NCI-H2081 treated with DMSO at 0.1 percent for 48 hours (cell line): ENCODE measurements at places on chromosomes 3 and 15.

DNA sequence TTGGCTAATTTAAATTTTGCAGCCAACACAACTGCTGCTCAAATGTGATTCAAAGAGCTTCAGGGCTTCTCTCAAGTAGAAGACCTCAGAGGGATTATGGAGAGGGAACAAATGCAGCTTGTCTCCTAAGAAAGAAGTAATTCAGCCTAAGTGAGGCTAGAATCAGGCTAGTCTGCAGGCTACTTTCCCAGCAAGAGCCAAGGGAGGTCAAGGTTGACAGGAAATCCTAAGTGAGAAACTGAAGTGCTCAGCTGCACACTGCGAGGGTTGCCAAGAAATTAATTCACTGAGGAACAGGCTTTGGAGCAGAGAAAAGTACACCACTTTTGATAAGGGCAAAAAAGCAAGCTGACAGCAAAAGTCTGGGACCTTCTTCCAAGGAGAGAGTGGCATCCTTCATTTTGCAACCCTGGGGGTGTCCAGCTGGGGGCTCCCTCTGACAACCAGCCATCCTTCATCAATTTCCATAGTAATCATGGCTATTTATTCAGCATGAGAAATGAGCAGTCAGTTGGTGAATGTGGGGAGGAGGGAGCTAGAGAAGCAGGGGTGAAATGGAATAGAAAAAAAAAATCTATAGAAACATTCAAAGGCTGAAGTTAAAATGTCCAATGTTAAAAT, 646.4 kb upstream of the ADAMTS9 start:
- no peak for DNase-seq

- peak; percentile 57 for DNase-seq
Observed at GRCh38 chr3:148861277-148861869, 3.7 kb upstream of the CPA3 start.

DNA sequence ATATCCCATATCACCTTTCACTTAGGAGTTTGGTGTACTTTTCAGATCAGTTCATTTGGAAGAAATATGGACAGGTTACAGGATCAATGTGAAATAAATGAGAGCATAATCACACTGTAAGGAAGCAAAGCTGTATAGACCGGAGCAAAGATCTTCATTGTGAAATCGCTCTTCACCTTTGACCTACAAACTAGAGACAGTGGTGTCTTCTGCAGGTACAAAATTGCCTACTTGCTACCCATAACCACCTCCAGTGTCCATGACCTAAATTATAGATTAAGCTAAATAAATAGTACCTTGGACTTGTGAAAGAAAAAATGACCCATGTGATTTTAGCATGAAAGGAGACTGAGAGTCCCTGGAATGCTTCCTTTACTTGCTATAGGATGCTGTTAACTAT, 379.5 kb upstream of the SUCLG2 start:
- DNase-seq = no peak

- no peak for DNase-seq
Observed at GRCh38 chr3:31895471-31895870, 85.6 kb downstream of the OSBPL10 start.

DNA sequence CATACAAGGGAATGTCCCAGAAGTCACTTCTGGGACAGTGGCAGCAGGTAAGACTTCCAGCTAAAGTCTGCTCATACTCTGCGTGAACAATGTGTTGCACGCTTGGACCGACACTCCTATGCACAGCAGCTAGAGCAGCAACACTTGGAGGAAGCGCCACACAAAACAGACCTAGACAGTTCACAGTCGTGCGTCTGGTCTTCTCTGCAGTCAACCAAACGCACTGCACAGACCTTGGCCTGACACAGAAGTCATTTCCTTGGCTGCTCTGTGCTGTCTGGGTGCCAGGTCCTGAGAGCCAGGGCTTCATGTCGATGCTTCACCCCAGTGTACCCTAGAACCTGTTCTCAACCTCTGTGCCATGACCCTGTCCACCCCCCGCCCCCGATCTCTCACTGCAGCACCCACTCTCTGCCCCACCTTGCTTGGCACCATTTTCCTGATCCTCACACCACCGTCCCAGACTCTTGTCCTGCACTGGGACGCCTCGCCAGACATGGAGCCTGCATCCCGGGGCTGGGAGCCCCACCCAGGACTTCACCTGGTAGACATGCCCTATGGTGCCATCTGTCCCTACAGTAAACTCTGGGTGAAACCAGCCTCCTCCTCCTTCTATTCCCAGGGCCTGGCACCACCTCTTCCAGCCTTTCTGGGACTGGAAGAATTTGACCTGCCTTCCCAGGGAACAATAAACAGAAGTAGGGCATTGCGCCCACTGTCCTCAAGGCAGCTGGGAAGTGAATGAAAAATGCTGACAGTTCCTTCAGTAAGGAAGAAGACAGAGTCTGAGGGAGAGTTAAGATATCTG, 3.1 kb downstream of the ATP10A start:
- no peak for DNase-seq

- no peak for DNase-seq
Observed at GRCh38 chr3:100602506-100603444, 6.6 kb upstream of the ADGRG7 start.

DNA sequence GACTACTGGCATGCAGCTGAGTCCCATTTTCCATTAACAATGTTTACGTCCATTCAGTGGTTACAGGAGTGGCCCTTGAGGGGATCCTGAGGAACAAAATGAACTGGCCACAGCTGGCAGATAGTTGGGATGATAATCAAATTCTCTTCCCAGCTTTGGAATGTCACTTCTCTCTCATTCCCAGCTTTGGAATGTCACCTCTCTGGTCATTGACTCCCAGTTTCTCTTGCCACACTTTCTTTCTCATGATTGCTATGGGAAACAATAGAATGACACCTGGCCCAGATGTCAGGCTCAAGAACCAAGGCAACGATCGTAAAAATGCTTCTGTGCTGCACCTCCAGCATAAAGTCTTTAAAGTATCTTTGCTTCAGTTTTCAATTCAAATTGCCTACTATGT, 34.0 kb downstream of the ATP13A4 start:
- no peak for DNase-seq

GRCh38 chr15:90564590-90564989, 34.9 kb downstream of the CRTC3 start:
- no peak for DNase-seq

GRCh38 chr3:40267937-40268724, 41.4 kb upstream of the EIF1B start:
- no peak for DNase-seq

DNA sequence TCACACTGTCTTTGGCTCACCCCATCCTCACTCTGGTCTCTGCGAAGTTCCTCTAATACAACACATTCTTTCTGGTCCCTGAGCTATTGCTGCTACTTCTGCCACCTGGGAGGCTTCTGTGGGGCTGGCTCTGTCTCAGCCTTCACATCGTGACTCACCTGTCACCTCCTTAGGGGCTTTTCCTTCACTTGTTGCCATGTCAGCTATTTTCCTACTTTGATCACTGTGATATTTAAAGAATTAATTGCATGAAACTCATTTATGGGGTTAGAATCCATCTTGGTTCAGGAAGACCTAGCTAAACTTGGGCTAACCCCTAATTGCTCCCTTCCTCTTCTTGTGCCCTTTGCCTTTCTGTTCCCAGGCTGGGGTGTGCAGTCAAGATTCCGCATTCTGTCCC, 346.9 kb downstream of the WDR72 start:
- no peak for DNase-seq

DNA sequence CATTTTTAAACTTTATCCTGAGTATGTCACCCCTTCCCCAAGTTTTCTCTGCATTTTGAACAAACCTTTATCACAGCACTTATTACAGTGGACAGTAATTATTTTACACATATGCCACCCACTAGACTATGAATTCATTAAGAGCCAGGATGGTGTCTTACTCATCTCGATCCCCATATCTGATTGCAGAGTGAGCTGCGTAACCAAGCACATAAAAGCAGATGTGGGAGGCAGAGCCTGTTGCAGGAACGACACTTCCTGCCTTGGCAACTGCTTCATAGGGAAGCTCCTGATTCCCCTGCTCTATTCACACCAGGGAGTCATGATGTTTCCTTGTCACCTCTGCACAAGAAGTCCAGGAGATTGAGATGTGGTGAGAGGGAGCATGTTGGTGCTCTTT, 91.1 kb downstream of the MINAR1 start:
- DNase-seq = no peak

GRCh38 chr15:47987908-47988532, 132.8 kb upstream of the SLC24A5 start:
- peak; percentile 31 for DNase-seq

GRCh38 chr15:58511599-58511987, 79.8 kb downstream of the LIPC start:
- DNase-seq = no peak

DNA sequence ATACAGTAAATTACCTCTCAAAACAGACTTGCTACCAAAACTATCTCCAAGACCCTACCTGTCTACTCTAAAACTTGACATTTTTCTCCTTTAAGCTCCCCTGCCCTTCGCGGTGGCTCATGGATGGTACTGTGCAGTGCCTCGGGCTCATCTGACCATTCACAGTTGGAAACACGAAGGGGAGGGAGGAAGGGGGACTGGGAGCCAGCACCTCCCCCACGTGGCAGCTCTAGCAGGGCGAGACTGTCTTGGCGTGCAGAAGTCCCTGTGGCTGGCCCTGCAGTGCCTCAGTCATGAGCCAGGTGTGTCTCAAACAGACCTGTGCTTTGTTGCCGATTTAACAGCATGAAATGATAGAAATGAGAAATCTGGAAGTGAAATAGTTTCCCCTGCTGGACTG, 372.0 kb downstream of the GABRG3 start:
- DNase-seq = no peak

DNA sequence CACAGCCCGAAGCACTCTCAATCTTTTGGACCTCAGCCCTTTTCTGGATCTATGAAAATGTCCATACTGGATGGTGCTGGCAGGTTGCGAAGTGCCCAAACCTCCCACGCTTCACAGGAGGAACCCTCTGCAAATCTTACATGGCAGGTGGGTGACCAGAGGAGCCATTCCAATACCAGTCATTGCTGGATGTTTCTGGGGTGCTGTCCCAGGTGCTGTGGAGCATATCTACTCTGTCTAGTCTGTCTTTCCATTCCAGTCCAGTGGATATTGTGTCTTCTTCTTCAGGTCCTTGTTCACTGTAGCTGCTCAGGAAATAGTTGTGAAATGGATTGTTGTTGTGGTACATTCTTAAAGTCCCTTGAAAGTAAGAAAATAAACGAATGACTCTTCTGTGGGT, 10.7 kb upstream of the ADIPOQ start:
- DNase-seq = no peak

DNA sequence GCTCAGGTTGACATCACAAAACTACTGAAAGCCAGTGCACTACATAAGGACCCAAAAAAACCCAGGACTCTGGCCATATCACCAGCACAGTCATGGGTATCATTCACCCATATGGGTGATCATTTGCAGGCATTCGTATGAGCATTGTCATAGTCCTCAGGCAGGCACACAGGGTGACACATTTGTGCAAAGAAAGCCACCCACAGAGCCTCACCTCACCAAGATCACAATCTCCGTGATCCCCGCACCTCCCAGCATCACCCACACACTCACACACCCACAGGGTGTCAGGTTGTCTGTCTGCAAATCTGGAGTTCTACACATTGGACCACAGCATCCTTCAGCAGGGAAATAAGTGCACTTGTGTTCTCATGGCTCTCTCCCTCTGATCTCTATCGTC, 166.0 kb upstream of the LPP start:
- no peak for DNase-seq

- no peak for DNase-seq
Observed at GRCh38 chr3:170485696-170486095, 67.0 kb downstream of the CLDN11 start.

DNA sequence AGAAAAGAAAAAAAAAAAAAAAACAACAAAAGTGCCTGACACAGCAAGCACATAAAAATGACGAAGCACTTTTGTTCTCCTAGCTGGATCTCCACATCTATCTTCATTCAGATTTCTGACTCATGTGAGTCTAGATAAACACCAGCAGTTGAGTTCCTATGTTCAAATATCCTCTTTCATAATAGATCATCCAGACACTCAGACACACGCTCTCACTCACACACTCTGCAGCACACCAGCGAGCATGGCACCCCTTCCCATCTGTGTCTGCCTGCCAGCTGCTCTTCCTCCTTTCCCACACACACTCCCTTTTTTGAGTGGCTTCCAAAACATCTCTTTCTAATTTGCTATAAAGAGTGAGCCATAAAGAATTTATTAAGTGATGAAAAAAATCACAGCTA, 19.8 kb upstream of the CELF6 start:
- no peak for DNase-seq

GRCh38 chr3:184428561-184429175, 48.8 kb downstream of the CHRD start:
- DNase-seq = no peak

GRCh38 chr3:111215481-111215880, 143.9 kb downstream of the NECTIN3 start:
- DNase-seq = no peak

- no peak for DNase-seq
Observed at GRCh38 chr15:25652704-25653103, 210.4 kb downstream of the ATP10A start.

DNA sequence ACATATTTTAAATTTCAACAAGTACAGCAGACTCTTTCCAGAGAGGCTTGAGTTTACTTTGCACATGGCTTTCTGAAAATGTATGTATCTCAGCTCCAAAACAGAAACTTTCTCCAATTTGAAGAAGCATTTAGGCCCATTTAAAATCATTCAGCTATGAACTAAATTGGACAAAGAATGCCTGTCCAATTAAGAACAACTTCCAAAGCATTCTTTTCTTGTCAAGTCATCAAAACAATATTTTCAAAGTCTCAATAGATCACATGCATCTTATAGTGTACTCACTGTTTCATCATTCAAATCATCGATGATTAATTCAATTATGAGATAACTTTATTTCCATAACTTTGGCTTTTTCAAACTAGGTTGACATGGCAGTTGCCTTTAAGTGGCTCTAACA, 95.2 kb downstream of the KBTBD8 start:
- no peak for DNase-seq

DNA sequence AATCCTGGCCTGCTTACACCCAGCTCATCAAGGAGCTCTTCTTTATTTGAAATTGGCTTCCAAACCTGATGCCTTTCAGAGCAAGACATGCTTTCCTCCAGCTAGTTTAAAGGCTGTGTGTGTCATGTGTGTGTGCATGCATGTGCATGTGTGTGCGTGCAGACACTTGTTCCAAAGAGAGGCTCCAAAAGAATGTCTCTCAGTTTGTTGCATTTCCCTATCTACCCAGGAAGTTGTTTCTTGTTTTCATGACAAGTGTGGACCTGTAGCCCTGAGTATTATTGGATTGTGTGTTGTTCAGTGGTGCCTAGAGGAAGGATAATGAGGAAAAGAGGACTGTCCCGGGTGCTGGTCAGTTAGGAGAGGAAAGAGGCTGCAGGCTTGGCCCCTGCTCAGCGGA, 240.0 kb downstream of the THSD4 start:
- DNase-seq = no peak

GRCh38 chr3:178875836-178876235, 195.8 kb downstream of the ZMAT3 start:
- DNase-seq = no peak

- DNase-seq = no peak
Observed at GRCh38 chr3:48427630-48427962, 2.3 kb downstream of the PLXNB1 start.

DNA sequence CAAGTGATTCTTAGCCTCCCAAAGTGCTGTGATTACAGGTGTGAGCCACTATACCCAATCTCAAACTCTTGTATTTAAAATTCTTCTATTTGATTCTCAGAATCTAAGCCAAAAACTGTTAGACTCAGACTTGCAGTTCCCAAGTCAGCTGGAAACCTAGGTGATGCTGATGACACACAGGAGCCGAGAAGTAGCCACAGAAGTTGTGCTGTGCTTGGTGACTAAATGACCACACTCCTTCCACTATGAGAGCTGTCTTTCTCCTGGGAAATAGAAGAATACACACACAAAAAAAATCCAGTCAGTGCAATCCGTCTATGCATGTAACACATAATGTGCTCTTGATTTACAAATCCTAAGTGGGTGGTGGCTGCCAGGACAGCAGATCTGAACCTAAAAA, 33.9 kb downstream of the ILDR1 start:
- DNase-seq = no peak
